ENCODE measurements at places on chromosomes 12 and 14.

- DNase-seq: no peak
Measured at GRCh38 chr12:53324113-53324778, 2.8 kb upstream of the AAAS start.

GRCh38 chr12:7026854-7027253 is 8.6 kb upstream of the LPCAT3 start:
- no peak for DNase-seq

DNA sequence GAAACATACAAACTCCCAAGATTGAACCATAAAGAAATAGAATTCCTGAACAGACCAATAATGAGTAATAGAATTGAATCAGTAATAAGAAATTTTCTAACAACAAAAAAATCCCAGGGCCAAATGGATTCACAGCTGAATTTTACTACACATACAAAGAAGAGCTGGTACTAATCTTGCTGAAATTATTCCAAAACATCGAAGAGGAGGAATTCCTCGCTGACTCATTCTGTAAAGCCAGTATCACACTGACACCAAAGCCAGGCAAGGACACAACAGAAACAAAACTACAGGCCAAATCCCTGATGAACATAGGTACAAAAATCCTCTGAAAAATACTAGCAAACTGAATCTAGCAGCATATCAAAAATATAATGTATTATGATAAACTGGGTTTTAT is 367.8 kb upstream of the CLEC14A start:
- no peak for DNase-seq

DNA sequence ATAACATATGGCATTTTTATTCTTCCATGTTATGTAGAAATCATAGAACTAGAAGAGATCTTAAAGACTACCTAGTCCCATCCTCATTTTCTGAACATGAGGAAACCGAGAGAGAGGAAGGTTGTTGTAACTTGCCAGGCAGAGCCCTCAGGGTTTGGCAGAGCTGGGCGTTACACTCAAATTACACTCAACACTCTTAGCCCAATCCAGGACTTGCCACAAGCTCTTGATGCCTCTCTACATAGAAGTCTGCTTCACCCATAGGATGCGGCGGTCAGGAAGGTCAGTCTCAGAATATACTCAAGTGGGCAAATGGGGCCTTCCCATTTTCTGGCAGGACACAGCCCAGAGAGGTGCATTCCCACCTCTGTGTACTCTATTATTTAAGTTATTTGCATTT is 208.1 kb downstream of the ZFP36L1 start:
- no peak for DNase-seq

DNA sequence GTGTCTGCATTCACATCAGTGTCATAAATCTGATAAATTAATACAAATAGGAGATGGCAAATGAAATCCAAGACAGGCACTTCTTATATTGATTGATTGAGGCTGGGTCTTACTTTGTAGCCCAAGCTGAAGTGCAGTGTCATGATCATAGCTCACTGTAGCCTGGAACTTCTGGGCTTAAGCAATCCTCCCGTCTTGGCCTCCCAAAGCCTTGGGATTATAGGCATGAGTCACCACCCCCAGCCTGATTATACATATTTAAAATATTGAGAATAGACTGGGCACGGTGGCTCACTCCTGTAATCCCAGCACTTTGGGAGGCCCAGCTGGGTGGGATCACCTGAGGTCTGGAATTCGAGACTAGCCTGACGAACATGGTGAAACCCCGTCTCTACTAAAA is 51.3 kb downstream of the MARK3 start:
- no peak for DNase-seq

GRCh38 chr12:74514098-74514872 is 23.4 kb upstream of the ATXN7L3B start:
- no peak for DNase-seq

DNA sequence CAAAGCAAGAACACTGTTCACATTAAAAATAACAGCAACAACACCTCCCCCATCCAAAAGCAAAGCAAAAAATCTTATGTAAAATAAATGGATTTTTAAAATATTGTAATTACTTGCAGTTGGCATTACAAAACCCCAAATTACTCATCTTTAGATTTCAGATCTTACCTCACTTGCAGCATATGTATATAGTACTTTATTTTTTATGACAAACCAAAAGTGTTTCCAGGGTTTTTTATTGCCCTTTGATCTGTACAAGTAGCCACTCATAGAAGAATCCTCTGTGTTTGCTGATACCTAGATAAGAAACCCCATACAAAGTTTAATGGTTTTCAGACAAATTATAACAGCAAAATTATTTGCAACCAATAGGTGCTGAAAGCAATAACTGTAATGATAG is 12.2 kb upstream of the NR2C1 start:
- no peak for DNase-seq

- no peak for DNase-seq
Measured at GRCh38 chr14:64612971-64613666, 63.4 kb downstream of the PPP1R36 start.

- DNase-seq: no peak
Measured at GRCh38 chr12:91417650-91418049, 235.0 kb upstream of the DCN start.

- no peak for DNase-seq
Measured at GRCh38 chr14:24612196-24612595, 2.7 kb upstream of the GZMH start.

- no peak for DNase-seq
Measured at GRCh38 chr12:124699909-124700308, 132.5 kb upstream of the NCOR2 start.

DNA sequence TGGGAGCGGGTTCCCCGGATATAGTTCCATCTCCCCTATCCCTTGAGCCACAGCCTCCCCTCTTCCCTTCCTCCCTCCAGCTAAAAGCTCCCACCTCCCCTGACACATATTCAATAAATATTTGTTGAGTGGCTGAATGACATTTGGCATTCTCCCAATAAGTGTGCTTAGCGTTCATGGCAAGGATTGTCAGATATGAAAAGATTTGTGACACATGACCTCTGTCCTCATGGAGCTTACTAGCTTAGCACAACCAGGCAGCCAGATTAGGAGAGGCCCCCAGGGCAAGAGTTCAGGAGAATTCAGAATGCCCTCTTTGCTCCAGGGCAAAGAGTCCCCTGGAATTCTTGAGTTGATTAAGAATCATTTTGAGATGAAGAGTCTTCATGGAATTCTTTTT is 22.5 kb upstream of the SLC6A12 start:
- no peak for DNase-seq

DNA sequence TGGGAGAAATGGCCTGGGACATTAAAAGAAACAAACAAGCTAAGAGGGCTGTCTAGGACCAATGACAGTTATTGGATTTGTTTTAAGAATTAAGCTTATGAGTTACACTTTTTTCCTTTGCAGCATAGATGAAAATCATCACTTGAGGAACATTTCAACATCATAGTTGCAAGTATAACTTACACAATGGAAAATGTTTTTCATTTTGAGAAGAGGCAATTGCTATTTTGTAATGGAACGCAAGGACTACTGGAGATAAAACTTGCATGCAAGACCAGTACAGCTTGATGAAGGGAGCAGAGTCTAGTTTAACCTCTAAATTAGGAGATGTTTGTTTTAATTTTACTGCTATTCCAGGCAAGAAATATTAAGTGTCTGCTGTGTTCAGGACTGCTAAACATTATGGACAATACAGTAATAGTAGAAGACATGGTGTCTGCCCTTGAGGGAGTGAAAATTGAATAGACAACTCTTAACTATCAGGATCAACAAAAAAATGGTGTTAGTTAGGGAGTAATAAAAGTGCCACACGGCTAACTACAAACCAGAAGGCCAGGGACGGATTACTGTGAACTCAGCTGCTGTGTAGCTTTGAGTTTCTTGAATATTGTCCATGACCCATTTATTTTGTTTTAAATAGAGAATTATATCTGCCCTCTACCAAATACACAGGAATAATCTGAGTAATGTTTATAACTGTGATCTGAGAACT is 374.5 kb downstream of the RAD51B start:
- no peak for DNase-seq

- DNase-seq: no peak
Measured at GRCh38 chr14:77883131-77883846, 83.4 kb downstream of the ADCK1 start.

DNA sequence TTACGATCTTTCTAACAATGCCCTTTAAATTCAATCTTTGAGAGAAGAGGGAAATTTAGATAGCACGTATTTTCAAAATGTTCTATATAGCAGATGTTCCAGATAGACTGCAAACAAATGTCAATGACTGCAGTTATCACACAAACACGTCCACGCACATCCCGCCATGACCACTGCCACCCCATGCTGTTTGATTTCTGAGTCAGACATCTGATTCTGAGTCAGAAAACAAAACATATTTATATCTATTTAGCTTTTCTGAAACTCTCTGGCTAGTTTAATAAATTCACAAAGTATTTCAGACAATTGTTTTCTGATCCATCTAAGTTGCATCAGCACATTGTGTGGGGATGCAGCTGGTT is 105.9 kb upstream of the BCAT1 start:
- no peak for DNase-seq

DNA sequence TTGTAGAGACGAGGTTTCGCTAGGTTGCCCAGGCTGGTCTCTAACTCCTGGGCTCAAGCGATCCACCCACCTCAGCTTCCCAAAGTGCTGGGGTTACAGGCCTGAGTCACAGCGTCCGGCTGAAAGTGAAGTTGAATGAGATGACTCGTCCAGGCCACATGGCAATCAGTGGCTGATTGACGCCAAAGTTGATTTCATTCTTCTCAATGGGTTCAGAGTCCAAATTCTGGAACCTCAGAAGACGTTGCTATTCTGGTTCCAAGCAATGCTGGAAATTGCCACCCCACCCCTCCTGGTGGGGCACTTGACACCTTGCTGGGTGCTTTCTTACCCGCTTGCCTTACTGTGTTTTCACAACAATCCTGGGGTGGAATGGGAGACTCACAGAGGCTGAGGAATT is 14.9 kb downstream of the ABCB9 start:
- no peak for DNase-seq

DNA sequence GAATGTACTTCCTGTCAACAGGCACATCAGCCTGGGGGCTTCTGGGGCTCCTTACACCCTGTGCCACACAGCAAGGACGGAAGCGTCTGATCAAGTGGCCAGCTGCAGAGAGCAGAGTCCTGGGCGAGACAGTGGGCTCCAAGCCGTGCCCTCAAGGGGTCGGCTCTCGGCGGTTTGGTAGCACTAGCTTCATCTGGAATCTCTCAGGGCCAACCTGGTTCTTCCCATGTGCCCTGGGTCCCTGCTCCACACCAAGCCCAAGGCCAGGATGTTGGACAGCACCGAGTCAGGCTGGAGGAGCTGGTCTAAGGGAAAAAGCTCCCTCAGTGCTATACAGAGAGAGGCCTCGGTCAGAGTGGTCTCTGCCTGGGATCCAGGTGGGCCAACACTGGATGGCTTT is 20.5 kb downstream of the DIO3 start:
- DNase-seq: no peak

GRCh38 chr12:48486679-48487078 is 4.4 kb downstream of the C12orf54 start:
- DNase-seq: no peak

DNA sequence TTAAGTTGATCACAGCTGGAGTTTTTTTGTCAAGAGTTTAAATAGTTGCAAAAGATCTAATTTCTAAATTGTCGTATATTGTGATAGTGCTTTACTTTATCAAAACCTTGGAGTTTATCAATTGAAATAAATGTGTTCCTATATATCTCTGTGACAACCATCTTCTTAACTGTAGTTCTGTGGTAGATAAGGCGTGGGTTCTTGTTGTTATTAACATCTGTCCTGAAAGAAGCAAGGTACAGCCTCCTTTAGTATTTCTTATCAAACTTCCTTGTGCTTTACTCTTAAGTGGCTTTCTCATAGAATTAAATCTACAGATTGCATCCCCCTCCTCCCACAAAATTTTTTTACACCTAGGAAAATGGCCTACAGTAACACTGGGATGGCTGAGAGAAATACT is 7.3 kb downstream of the SCYL2 start:
- DNase-seq: no peak

DNA sequence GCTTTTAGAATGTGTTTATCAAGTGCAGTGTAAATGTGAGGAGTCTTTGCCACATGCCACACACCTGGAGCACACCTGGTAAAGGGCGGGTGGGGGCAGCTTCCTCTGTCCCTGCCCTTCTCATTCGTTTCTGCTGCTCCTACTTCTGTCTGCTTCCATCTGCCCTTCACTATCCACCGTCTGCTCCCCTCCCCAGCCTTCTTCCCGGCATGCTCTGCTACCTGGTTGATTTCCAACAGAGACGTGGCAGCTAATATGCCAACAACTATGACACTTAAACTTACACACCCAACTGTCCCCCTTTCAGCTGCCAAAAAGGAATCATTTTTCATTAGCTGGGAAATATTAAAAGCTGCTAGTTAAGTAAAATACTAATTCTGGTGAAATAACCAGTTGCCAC is 9.1 kb upstream of the CARMIL3 start:
- DNase-seq: no peak

DNA sequence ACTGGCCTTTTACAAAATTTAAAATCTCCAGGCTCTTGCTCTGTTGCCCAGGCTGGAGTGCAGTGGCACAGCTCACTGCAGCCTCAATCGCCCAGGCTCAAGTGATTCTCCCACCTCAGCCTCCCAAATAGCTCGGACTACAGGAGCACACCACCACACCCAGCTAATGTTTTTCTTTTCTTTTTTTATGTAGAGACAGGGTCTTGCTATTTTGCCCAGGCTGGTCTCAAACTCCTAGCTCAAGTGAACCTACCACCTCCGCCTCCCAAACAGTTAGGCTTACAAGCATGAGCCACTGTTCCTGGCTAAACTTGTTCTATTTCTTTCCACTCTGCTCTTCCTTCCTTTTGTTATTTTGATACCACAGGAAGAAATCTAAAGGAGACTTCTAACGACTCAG is 15.2 kb downstream of the SYNJ2BP start:
- no peak for DNase-seq

DNA sequence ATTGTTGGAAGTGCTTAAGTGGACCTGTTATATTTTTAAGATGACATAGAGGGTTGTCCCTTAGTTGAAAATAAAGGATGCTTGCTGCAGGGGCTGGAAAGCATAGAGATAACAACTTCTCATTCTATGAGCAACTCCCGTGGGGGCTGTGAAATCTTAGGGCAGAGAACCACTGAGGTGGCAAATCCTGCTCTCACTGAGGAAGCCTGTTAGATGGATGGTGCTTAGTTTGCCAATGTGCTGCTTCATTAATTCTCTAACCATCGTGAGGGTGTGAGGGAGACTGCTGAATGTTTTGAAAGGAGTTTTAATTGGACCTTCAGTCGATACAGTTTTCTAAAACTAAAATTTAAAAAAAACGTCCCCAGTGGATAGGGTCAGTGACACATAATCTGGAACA is 46.5 kb downstream of the PTPRO start:
- DNase-seq: no peak

DNA sequence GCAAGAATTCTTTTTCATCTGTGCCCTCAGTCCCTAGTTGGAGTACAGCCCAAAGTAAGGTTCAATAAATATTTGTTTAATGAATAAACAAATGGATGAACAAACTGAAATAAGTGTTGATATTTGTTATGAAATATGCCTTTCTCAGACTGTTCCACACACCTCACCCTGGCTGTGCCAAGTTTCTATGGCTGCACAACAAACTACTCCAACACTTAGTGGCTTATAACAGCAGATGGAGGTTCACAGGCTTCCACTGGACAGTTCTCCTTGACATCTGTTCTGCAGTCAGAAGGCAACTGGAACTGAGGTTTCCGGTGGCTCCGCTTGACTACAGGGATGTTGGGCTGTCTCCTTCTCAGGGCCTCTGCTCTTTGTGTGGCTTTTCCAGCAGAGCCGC is 197.1 kb downstream of the RGS6 start:
- no peak for DNase-seq

GRCh38 chr12:109462868-109463692 is 14.0 kb downstream of the KCTD10 start:
- peak; percentile 83 for DNase-seq

All from SW 1271 (cell line).